Endothelial cell of coronary artery (primary cell): ENCODE measurements at places on chromosomes 6 and 20. TPM values are rescaled to one million over a fixed set of nuclear protein-coding genes. Genes with fewer than 3 reads are reported as not detected.

Gene KCNB1
- under 0.01 and 0.09 TPM in 2 replicates for total RNA-seq

Gene DNAH8
- under 0.01 and 0.19 TPM in 2 replicates for total RNA-seq

Gene PRR18
- not detected in 2 replicates for total RNA-seq

Gene BEND6
- total RNA-seq, result 1.1 and 1.7 TPM in 2 replicates

Gene ADGB
- total RNA-seq, result not detected in 2 replicates

Gene GSTA2
- not detected in 2 replicates for total RNA-seq

Gene ADTRP
- 2.7 and 40.0 TPM in 2 replicates for total RNA-seq

Gene RUNX2
- 0.09 TPM in 1 of 2 replicates, not detected in the other for total RNA-seq

Gene C20orf202
- total RNA-seq, result 0.09 TPM in 1 of 2 replicates, not detected in the other

Gene PARD6B
- 0.09 and 0.27 TPM in 2 replicates for total RNA-seq

Gene OR2H1
- total RNA-seq, result not detected in 2 replicates

Gene RAMACL
- 1.6 and 4.6 TPM in 2 replicates for total RNA-seq

Gene NFKBIL1
- total RNA-seq, result 24.7 and 29.7 TPM in 2 replicates

Gene MYO6
- 22.9 and 31.9 TPM in 2 replicates for total RNA-seq

Gene PGC
- total RNA-seq, result not detected in 2 replicates
